ENCODE measurements at places on chromosomes 7 and 10. TPM values are rescaled to one million over a fixed set of nuclear protein-coding genes. Genes with fewer than 3 reads are reported as not detected.

GRCh38 chr10:28400681-28401080 is 97.8 kb upstream of the MPP7 start:
- no peak overlapping the region for H3K27ac ChIP-seq
- H3K4me3 ChIP-seq, result no peak overlapping the region
- no peaks in the 10 kb centered on the region for H3K4me1 ChIP-seq
- no peaks in the 10 kb centered on the region for H3K27me3 ChIP-seq

- H3K27ac ChIP-seq, result no peak overlapping the region
- peaks cover 40% of the 10 kb centered on the region for H3K4me1 ChIP-seq
- no peak overlapping the region for H3K4me3 ChIP-seq
- H3K27me3 ChIP-seq, result no peaks in the 10 kb centered on the region
Measured at GRCh38 chr10:7513936-7514335, 103.1 kb upstream of the SFMBT2 start.

C7orf57 gene
- 0.21 TPM for total RNA-seq

- H3K36me3 ChIP-seq, result no peaks in the 10 kb centered on the region
- no peak overlapping the region for H3K4me3 ChIP-seq
- no peaks in the 10 kb centered on the region for H3K27me3 ChIP-seq
- H3K27ac ChIP-seq, result no peak overlapping the region
- DNase-seq, result no peak
- no peaks in the 10 kb centered on the region for H3K4me1 ChIP-seq
Measured at GRCh38 chr7:72503644-72504043, 91.5 kb upstream of the CALN1 start.

GRCh38 chr10:110530131-110530831 is 32.6 kb downstream of the DUSP5 start:
- peaks cover 55% of the 10 kb centered on the region for H3K4me1 ChIP-seq
- H3K27me3 ChIP-seq, result peaks cover 3% of the 10 kb centered on the region
- no peaks in the 10 kb centered on the region for H3K36me3 ChIP-seq
- no peak for DNase-seq
- H3K4me3 ChIP-seq, result no peak overlapping the region
- no peak overlapping the region for H3K27ac ChIP-seq

DNA sequence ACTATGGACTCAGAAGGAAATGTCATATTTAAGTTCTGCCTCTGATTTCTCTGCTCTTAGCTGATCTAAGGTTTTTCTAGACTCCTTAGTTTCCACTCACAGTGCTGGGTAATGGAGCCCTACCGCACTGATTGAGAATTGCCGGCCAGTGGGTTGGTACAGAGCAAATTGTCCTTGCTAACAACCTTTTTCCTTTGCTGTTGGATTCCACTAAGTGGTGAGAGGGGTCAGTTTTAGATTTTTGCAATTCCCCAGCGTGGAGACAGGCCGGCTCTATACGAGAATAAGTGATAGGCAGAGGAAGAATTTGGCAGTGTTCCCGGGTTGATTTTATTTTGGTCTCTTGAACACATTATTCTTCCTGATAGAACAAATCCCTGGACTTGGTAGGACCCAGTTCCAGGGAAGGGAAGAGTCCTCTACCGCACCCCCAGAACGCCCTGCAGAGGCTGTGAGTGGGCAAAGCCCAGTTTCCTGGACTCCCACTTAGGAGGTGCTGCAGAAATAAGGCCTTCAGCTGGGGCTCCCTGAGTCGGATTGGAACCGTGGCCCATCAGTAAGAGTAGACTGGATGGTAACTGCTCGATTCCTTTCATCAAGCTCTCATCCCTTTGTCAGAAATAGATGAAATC is 3.0 kb upstream of the NRP1 start:
- H3K27ac ChIP-seq, result no peak overlapping the region
- DNase-seq, result no peak
- H3K27me3 ChIP-seq, result peaks cover 64% of the 10 kb centered on the region
- H3K4me1 ChIP-seq, result peaks cover 16% of the 10 kb centered on the region

GRCh38 chr7:44292876-44293560 is 32.4 kb downstream of the CAMK2B start:
- no peaks in the 10 kb centered on the region for H3K4me1 ChIP-seq
- H3K4me3 ChIP-seq, result no peak overlapping the region
- no peaks in the 10 kb centered on the region for H3K36me3 ChIP-seq
- no peak overlapping the region for H3K27ac ChIP-seq

KCNMA1 gene
- not detected for total RNA-seq

DNA sequence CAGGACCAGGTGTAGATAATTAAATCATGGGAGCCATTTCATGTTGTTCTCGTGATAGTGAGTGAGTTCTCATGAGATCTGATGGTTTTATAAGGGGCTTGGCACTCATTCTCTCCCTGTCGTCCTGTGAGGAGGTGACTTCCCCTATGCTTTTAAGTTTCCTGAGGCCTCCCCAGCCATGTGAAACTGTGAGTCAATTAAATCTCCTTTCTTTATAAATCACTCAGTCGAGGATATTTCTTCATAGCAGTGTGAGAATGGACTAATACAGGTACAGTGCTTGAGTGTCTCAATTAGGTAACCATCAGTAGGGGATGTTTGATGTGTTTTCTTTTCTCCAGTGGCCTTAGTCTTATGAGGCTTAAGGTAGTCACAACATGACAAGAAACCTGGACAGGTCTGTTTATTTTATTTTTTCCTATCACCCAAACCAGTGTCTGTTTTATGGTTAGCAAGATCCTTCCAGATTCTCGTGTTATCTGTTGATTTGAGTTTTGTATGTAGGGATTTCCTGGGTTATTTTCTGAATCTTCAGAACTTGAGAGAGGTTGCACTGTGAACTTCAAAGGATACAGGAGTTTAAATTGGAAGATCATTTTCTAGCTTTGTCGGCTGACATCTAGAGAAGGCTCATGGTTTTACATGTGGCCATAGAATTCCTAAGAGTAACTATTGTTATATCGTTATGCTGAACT is 32.1 kb downstream of the UMAD1 start:
- H3K36me3 ChIP-seq, result peaks cover 32% of the 10 kb centered on the region
- H3K4me3 ChIP-seq, result no peak overlapping the region
- H3K27ac ChIP-seq, result peak overlapping the region; percentile 31
- no peak for DNase-seq

DNA sequence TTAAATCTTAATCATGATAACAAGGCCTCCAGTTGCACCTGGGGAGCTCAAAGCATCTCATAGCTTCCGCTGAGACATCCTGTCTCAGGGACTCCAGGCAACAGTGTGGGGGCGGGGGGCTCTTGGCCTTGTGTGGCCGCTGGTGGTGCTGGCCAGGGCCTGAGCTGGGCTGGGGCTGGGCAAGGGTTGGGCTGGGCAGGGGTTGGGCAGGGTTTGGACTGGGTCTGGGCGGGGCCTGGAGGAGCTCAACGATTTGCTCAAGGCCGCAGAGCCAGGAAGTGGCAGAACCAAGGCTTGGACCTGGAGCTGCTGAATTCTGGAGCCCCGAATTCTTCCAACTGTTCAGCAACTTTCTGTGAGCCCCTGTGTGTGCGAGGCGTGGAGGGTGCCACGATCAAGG is 37.9 kb upstream of the PSMG3 start:
- H3K4me1 ChIP-seq, result no peaks in the 10 kb centered on the region
- H3K27me3 ChIP-seq, result peaks cover 6% of the 10 kb centered on the region
- no peak overlapping the region for H3K27ac ChIP-seq

DNA sequence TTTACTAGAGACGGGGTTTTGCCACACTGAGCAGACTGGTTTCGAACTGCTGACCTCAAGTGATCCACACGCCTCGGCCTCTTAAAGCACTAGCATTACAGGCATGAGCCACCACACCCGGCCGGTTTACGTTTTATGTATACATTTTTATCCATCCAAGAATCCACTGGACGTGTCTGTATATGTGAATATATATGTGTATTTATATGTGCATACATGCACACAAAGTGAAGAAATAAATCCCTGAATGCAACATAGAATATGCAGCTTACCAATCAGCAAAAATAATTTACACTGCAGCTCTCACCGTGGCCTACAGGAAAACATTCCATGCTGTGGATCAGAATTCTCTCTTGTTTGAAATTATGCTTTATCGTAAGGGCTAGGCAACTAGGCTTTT is 23.3 kb downstream of the DCLRE1C start:
- H3K27me3 ChIP-seq, result no peaks in the 10 kb centered on the region
- no peak overlapping the region for H3K27ac ChIP-seq
- H3K4me3 ChIP-seq, result no peak overlapping the region
- H3K4me1 ChIP-seq, result peaks cover 2% of the 10 kb centered on the region
- no peak for DNase-seq

- no peaks in the 10 kb centered on the region for H3K36me3 ChIP-seq
- H3K27me3 ChIP-seq, result peaks cover 16% of the 10 kb centered on the region
- no peak for DNase-seq
- no peak overlapping the region for H3K4me3 ChIP-seq
- H3K4me1 ChIP-seq, result no peaks in the 10 kb centered on the region
Measured at GRCh38 chr10:7701158-7701742, 1.9 kb upstream of the ITIH2 start.

MYPN gene
- not detected for total RNA-seq

GRCh38 chr7:106114716-106115383 is 2.7 kb upstream of the SYPL1 start:
- H3K4me3 ChIP-seq, result no peak overlapping the region
- peaks cover 34% of the 10 kb centered on the region for H3K4me1 ChIP-seq
- peak overlapping the region; percentile 55 for H3K27ac ChIP-seq
- H3K36me3 ChIP-seq, result peaks cover 13% of the 10 kb centered on the region
- DNase-seq, result no peak

CH25H gene
- not detected for total RNA-seq

WAPL gene
- total RNA-seq, result 50.3 TPM

DNA sequence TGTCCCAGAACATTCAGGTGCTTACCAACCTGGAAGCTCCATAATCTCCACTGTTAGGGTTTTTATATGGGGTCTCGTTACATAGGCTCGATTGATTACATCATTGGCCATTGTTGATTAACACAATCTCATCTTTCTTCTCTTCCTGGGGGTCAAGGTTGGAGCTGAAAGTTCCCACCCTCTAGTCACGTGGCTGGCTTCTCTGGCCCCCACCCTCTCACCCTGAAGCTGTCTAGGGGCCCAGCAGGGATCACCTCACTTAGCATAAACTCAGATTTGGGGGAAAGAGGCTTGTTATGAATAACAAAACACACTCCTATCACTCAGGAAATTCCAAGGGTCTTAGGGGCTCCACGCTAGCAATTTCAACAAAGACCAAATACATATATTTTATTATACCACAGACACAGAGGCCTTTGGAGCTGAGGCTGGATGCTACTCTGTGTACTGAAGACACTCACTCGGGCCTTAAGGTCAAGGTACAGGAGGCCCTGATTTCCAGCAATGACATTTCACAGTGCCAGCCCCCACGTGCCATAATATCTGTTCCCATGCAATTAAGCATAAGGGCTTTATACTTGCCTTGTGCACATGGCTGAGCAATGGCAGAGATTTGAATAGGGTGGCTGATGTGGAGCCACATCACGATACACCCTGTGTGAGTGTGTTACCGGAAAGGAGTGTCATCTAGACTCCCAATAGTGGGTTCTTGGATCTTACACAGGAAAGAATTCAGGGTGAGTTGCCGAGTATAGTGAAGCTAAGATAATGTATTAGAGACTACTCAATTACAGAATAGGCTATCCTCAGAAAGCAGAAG is 108.2 kb downstream of the COL26A1 start:
- H3K27ac ChIP-seq, result no peak overlapping the region
- H3K4me3 ChIP-seq, result no peak overlapping the region
- peaks cover 5% of the 10 kb centered on the region for H3K4me1 ChIP-seq
- DNase-seq, result no peak
- no peaks in the 10 kb centered on the region for H3K36me3 ChIP-seq
- H3K27me3 ChIP-seq, result peaks cover 6% of the 10 kb centered on the region

- H3K36me3 ChIP-seq, result no peaks in the 10 kb centered on the region
- DNase-seq, result no peak
- H3K4me3 ChIP-seq, result no peak overlapping the region
- peaks cover 1% of the 10 kb centered on the region for H3K27me3 ChIP-seq
Measured at GRCh38 chr10:77548157-77548556, 89.5 kb downstream of the KCNMA1 start.

DNA sequence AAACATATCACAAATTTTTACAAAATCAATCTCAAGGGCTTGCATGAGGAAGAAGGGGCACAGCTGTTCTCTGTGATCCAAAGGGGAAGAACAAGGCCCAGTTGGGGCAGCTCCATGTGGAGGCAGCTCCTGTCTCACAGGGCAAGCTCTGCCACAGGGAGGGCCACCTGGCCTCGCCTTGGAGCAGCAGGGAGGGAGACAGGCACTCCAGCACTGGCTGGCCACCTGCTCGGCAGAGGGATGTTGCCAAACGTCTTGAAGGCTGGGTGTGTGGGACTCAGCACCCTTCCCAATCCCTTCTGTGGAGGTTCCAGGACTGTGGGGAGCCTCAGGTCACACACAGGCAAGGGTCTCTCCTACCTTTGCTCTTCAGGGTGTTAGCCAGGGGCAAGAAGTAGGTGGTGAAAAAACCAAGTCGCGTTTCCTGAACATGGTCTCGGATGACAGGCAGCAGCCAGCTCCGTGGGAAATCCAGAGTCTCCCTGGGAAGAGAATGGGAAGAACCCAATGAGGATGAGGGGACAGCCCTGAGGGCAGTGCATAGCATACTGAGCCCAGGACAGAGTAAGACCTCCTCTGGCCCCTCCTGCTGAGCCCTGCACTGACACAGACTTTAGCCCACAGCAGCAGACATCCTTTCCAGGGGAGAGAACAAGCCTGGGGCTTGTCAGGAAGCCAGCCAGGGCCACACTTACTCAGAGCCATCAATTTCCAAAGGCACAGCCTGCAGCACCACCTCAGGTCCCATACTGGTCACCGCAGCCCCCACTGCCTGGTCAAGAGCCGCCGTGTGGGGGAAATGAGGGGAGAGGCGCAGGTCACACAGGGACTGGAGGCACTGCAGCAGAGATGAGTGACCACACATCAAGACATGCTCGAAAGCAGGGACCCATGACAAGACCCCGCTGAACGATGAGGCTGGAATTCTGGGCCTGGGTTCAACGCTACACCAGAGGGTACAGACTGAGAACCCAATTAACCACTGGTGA is 21.9 kb downstream of the RRP12 start:
- no peak for DNase-seq
- no peak overlapping the region for H3K4me3 ChIP-seq
- peak overlapping the region; percentile 50 for H3K27ac ChIP-seq
- H3K36me3 ChIP-seq, result peaks cover 7% of the 10 kb centered on the region
- peaks cover 3% of the 10 kb centered on the region for H3K4me1 ChIP-seq

HNRNPA2B1 gene
- 649 TPM for total RNA-seq

SND1 gene
- 163 TPM for total RNA-seq

- H3K36me3 ChIP-seq, result no peaks in the 10 kb centered on the region
- no peaks in the 10 kb centered on the region for H3K4me1 ChIP-seq
- DNase-seq, result no peak
- H3K27me3 ChIP-seq, result no peaks in the 10 kb centered on the region
- H3K27ac ChIP-seq, result no peak overlapping the region
Measured at GRCh38 chr7:154424350-154424749, 372.2 kb downstream of the DPP6 start.

DNA sequence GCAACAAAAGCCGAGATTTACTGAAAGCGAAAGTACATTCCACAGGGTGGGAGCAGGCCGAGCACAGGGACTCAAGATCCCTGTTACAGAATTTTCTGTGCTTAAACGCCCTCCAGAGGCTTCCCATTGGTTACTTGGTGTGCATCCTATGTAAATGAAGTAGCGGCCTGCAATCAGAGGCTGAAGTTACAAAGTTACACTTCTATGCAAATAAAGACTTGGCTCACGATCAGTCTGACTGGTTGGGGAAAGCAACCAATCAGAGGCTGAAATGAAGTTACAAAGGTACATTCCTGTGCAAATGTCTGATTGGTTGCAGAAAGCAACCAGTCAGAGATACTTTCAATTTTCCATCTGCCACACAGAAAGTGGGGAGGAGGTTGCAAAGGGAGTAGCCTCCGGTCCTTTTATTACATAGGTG is 4.1 kb downstream of the ACBD7 start:
- peak overlapping the region; percentile 77 for H3K4me3 ChIP-seq
- no peaks in the 10 kb centered on the region for H3K36me3 ChIP-seq
- peak overlapping the region; percentile 68 for H3K27ac ChIP-seq
- H3K27me3 ChIP-seq, result no peaks in the 10 kb centered on the region
- H3K4me1 ChIP-seq, result peaks cover 30% of the 10 kb centered on the region

- DNase-seq, result no peak
- H3K36me3 ChIP-seq, result peaks cover 48% of the 10 kb centered on the region
- H3K27me3 ChIP-seq, result no peaks in the 10 kb centered on the region
- no peak overlapping the region for H3K27ac ChIP-seq
Measured at GRCh38 chr7:98996150-98996552, 117.8 kb downstream of the TRRAP start.
